ENCODE measurements at places on chromosomes 11 and 22.

DNA sequence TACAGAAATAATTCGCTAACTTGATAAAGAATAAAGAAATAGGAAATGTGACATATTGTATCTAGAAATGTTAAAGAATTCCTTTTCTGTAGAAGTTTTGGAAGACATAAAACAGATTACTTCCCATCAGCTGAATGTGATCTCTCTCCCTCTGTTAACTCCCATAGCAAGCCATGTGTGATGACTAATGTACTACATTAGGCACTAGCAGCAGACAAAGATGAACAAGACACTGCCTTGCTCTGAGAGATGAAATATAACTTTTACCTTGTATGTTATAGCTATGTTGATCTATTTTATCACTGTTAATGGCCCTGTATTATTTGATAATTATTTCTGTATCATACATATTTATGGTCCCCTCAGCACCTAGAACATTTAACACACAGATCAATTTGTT lies 817.2 kb downstream of the LRRC4C start:
- no peak for DNase-seq

- DNase-seq: no peak
These were observed 17.1 kb upstream of the SERPIND1 start for GRCh38 chr22:20756846-20757245.

DNA sequence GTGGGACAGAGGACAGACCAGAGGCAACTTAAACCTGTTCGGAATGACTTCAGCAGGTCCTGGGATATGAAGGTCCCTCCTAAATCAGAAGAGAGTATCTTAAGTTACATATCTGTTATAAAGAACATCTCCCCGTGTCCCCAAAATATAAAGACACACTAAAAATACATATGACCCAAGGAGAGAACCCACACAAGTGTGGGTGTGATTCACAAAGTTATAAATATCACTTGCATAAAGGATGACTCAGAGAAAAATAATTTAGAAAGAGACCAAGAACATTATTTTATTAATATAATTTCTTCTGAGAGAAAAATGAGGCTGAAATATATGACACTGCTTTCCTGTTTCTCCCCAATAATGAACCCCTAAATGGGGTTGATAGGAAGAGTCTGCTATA lies 14.2 kb downstream of the OR5B21 start:
- no peak for DNase-seq

DNA sequence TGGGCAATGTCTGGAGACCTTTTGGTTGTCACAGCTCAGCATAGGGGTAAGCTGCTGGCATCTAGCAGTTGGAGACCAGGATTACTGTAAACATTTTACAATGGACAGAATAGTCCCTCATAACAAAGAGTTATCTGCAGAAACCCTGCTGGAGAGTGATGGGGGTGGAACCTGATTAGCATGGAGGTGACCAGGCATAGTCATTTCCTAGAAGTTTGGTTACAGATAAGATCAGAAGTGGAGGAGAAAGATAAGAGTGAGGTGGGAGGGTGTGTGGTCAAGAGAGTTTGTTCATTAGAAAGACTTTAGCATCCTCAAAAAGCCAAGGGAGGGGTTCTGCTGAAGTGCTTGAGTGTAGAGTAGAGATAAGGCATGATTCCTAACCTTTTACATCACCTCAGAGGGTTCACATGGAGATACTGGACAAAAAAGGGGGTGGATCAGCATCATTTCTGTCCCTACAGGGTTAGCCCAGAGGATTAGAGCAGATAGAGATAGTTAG lies 38.8 kb downstream of the PRDM11 start:
- no peak for DNase-seq

- no peak for DNase-seq
These were observed 5.4 kb upstream of the TMEM86A start for GRCh38 chr11:18692941-18693760.

GRCh38 chr22:38608992-38609750 lies 39.2 kb upstream of the DMC1 start:
- no peak for DNase-seq

DNA sequence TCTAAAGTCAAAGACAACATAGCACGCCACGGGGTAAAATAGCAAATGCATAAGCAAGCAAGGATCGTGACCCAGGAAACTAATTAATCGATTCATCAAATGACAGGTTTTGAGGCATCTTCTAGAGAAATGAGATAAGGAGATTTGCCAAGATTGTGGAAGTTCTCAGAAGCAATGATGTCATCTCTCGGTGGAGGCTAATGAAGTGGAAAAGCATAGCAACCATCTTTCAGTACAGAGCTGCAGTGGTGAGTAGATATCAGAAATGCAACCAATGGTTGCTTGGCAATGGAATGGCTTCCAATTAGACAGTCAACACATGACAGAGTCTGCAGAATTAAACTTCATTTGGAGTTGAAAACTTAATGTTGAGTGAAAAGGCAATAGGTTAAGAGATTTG lies 116.0 kb downstream of the KIRREL3 start:
- no peak for DNase-seq

GRCh38 chr11:80414181-80415165 lies 973.6 kb upstream of the TENM4 start:
- DNase-seq: no peak

GRCh38 chr22:30028731-30029130 lies 51.5 kb upstream of the HORMAD2 start:
- no peak for DNase-seq

DNA sequence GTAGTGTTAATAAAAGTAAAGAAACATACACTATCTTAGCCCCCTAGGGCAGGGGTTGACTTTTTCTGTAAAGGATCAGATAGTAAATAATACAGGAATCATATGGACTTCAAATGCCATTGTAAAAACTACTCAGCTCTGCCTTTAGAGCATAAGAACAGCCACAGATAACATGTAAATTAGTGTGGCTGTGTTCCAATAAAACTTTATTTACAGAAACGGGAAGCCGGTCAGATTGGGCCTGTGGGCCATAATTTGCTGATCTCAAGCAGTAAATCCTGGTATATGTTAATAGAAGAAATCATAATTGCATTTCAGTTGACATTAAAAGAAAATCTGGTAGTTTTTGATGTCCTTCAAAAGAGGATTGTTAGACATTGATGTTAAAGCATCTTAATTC lies 76.5 kb downstream of the ZC3H12C start:
- no peak for DNase-seq

GRCh38 chr22:43824724-43825420 lies 12.8 kb upstream of the EFCAB6 start:
- DNase-seq: no peak

- no peak for DNase-seq
These were observed 28.3 kb downstream of the RAB39A start for GRCh38 chr11:107956543-107956942.
